ENCODE measurements at places on chromosomes 7 and 10. TPM values are rescaled to one million over a fixed set of nuclear protein-coding genes. Genes with fewer than 3 reads are reported as not detected.

GRCh38 chr7:17227766-17228490 lies 70.5 kb upstream of the AHR start:
- DNase-seq, result no peak

- no peak for DNase-seq
Measured at GRCh38 chr10:71707240-71707789, 12.3 kb downstream of the C10orf105 start.

GRCh38 chr7:101725921-101726320 lies 91.5 kb upstream of the CUX1 start:
- DNase-seq, result no peak

LRIT1 gene
- not detected for total RNA-seq

OTUD1 gene
- total RNA-seq, result 6.6 TPM

PNLIPRP1 gene
- total RNA-seq, result not detected

GPC2 gene
- total RNA-seq, result 44.8 TPM

RBP3 gene
- not detected for total RNA-seq

FRMPD2 gene
- 0.07 TPM for total RNA-seq

SFTPD gene
- total RNA-seq, result 0.54 TPM

PBLD gene
- total RNA-seq, result 0.90 TPM

SPDYE11 gene
- not detected for total RNA-seq

LIPK gene
- total RNA-seq, result not detected

DNA sequence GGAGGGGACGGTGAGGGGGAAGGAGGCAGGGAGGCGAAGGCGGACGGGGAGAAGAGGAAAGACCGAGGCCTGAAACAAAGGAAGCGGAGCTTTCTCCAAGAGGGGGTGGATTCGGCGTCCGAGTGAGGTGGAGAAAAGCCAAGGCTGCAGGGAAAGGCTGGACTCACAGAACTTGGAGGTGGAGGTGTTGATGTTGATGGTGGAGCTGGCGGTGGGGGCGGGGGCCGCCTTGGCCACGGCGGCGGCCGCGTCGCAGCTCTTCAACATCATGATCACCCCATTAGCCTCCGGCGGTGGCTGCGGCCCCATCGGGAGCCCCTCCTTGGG lies 578 bp downstream of the CACUL1 start:
- DNase-seq, result peak; percentile 69

DNA sequence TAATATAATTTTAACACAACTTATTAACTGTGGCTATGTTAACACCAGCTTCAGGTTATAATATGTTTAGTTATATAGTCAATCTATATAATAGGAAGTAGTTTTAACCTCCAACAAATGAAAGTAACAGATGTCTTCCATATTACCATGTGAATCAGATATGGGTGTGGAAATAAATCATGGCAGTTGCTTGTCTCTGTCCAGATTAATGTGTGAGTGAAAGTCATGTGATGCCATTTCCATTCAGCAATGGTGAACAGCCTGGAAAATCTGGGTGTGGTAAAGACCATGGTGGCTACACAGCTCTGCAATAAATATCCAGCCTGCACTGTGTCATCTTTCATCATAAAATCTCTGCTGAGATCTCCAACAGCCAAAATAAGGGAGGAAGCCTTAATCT lies 27.8 kb downstream of the HEPACAM2 start:
- DNase-seq, result no peak

DNA sequence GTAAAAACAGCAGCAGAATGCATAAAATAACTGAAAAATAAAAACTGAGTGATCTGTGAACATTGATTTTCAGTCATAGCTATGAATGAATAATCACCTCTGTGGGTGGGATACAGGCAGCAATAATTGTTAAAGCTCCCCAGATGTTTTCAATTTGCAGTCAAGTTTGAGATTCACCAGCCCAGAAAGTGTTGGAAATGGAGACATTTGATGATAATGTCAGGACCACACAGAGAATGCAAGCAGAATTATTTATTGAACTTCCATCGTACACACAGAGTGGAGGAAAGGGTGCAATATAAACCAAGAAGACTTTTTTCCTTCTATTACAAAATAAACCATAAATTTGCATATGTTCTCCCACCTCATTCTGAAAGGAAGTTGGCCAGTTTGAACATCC lies 601.7 kb downstream of the ANKRD7 start:
- DNase-seq, result no peak

- no peak for DNase-seq
Measured at GRCh38 chr7:431658-432111, 88.0 kb downstream of the PDGFA start.

DNA sequence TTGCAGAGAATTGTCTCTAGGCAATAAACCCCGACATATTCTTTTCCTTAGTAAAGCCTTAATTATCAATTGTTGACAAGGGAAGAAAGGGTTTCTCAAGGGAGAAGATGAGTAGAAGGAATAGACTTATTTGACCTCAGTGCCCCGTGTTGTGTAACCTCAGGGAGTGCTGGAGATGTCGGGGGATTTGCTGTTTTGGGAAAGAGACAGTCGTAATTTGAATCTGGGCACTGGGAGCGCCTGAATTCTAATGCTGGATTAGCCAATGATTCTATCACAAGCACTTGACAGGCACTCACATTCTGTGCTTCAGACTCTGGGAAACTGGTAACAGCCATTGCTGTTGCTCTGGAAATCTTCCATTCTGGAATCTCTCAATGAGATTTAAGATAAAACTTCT lies 13.8 kb upstream of the LMOD2 start:
- DNase-seq, result no peak

SLC16A12 gene
- total RNA-seq, result 2.0 TPM

Measured in H1 (cell line).